ENCODE measurements at places on chromosomes 7 and 10.
A peak's percentile ranks its signal among the peaks of the same experiment; 100 is the strongest.

DNA sequence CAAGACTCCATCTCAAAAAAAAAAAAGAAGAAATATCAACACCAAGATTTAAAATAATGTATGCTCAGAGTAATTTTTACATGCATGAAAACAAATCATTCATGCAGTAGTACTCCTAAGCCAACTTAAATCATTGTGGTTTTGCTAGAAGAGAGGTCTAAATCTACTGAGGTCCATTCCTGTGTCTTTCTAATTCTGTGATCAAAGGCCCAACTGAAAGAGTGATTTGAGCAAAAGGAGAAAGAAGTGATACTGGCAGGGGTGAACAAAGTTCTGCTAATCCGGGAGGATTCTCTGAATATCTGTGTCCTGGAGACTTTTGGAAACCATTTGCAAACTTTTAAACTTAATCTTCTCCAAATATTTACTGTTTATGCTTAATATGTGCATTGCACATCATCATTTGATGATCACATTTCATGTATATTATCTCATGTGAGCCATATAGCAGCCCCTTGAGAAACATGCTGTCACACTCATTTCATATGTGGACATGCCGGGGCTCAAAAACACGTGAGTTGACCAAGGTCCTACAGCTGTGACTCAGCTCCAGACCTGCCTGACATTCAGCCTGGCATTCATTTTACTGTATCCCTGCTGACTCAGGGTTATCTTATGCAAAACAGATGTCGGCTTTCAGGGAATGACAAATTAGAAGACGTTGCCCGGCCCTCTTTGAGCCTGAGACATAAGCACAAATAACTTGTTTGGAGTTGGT, 76.4 kb downstream of the FAM107B start:
- no peak for DNase-seq

DNA sequence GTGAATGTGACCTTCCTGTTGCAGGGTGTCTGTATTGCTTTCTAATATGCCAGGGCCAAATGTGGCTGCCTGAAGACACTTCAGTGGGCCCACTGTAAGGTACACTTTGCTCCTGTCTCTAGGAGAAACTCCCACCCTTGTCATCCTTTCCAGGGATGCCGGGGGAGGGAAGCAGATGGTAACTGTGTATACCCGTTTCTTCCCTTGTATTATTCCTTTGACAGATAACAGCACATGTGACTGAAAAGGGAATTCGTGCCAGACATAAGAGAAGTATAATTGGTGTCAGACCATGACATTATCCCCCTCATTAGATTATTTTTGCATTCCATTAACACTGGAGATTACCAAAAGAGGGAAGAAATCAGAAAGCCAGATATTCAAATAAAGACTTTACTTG, 317.7 kb downstream of the CAMK1D start:
- no peak for DNase-seq

GRCh38 chr7:95951997-95952795, 179.8 kb downstream of the DYNC1I1 start:
- no peak for DNase-seq

DNA sequence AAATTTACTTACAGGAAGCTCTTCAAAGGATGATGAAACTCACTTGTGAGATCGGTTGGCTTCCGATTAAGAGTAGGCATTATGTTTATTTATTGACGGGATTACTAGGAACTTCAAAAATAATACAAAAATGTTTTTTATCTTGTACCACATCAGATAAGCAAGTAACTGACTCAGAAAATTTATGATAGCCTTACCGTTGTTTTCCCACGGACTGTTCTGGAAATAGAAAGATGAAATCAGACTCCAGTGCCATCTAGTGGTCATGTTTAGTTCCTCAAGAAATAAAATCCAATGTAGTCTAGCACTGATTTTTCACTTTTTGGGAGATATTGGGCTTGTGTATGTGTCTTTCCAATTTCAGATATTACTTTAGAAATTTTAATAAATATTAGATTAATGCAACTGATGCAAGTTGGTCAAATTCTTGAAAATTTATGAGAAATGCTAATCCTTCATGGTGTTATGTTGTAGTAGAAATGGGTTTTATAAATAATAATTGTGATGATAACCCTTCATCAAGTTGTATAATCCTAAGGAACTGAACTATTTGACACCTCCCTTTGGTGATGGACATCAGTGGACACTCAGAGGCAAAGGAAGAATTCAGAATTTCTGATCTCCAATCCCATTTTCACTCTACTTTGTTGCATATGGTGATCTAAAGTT, 168.8 kb downstream of the TMEM26 start:
- peak; percentile 73 for DNase-seq

GRCh38 chr10:22824984-22825383, 102.9 kb upstream of the ARMC3 start:
- DNase-seq: no peak

DNA sequence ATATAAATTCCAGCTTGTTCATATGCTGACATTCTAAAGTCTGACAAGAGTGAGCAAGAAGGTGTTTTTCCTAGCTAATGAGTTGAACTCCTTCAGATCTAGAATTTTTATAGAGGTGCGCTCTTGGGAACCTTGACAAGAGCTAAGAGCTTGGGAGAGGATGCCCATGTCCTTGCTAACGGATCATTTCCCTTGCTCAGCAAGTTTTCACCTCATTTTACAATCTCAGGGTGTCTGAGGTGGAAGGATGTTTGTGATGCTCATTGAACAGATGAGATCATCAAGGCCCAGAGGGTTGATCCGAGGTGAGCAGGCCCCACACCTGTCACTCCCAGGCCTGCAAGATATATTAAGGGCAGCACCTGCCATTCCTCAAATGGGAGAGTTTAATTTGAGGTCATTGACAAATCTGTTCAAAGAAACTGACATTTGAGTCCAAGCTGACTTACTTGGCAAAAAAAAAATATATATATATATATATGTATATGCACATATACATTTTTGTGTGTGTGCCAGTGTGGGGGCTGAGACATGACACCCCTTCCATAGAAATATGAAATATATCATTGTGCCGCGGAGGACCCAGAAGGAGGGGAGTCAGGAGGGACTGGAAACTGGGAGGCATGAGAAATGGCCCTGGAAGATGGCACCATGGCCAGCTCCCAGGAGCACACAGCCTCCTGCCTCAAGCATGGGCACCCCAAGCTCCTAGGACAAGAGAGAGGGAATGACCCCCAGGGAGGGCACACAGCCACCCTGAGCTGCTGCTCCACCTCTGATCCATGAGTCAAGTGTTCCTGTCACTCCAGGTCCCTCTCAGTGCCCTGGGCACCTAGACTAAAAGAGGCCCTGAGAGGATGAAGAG, 17.3 kb upstream of the TMEM72 start:
- no peak for DNase-seq

DNA sequence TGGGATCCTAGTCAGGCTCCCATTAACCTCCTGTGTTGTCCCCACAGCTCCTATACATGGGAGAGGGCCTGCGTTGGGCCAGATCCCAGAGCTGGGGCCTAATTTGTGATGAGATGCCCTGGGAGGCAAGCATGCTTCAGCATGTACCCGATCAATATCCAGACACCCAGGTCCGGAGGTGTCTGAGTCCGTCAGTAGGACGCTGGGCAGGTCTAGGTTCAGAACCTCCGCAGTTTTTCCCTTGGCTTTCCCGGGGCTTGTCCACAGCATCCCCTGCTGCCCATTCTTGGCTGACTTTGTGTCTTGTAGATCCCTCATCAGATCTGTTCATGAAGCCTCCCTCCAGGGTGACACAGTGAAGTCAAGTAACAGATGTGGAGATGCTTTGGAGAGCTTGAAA, 32.7 kb upstream of the RBAK start:
- no peak for DNase-seq

- DNase-seq: no peak
These were observed 116.1 kb upstream of the ZMIZ1 start for GRCh38 chr10:78952686-78953085.

DNA sequence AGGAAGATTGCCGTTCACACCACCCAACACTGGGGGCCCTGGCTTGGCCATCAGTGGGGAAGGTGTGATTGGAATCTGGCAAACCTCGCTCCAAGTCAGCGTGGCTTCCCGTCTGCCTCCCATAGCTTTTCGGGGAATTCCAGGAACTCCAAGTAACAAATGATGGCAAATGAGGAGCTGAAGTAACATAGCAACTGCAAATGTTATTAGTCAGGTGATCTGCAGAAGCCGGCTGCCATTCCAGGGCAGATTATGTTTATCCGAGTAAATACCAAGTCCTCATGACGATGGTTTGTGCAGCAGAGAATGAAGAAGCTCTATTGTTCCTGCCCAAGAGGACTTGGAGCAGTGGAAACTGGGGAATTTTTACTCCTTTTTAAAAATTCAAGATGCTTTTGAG, 270.5 kb upstream of the PODXL start:
- no peak for DNase-seq

DNA sequence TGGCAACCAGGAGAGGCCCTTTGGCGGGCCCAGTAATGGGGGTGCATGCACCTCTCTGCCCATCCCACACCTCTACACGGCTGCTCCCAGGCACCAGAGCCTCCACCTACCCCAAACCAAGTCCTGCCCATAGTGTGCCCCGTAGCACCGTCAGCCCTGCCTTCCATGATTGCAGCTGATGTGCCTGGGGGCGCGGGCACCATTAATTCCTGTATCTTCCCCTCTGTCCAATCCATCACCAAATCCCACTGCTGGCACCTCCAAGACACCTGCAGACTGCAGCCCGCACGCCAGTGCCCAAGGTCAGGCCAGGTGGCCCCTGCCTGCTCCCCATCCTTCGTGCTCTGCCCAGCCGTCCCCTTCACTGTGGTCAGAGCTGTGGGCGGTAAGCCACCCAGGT, 533.0 kb downstream of the PTPRN2 start:
- no peak for DNase-seq

- DNase-seq: no peak
These were observed 22.3 kb downstream of the SMURF1 start for GRCh38 chr7:99121496-99122021.

DNA sequence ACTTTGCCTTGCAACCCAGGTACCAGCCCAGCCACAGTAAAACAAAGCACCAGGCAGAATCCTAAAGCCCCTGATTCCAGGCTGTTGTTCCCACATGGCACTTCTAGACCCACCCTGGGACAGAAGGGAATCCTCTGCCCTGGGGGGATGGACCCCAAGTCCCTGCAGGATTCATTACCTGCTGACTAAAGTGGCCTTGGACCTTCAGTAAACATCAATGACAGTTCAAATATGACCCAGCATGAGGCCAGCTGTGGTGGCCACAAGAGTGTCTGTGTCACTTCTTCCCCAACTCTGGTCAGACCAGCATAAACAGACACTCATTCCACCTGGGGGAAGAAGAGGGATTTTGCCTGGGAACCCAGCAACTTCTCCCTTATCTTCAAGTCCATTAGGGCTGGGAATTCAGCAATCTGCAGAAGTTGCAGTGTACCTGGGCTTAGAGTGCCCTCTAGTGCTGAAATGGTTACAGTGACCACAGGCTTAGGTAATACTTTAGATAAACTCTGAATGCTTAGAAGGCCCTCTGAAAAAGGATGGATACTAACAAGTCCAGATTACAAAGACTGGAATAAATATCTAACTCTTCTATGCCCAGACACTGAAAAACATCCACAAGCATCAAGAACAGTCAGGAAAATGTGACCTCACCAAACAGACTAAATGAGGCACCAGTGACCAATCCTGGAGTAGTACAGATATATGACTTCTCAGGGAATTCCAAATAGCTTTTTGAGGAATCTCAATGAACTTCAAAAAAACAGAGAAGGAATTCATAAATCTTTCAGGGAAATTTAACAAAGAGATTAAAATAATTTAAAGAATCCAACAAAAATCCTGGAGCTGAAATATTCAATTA, 108.5 kb upstream of the TMEM168 start:
- DNase-seq: peak; percentile 70

- DNase-seq: no peak
These were observed 512.9 kb downstream of the SUGCT start for GRCh38 chr7:40647719-40648118.

- peak; percentile 28 for DNase-seq
These were observed 19.5 kb downstream of the C10orf67 start for GRCh38 chr10:23325132-23325531.

DNA sequence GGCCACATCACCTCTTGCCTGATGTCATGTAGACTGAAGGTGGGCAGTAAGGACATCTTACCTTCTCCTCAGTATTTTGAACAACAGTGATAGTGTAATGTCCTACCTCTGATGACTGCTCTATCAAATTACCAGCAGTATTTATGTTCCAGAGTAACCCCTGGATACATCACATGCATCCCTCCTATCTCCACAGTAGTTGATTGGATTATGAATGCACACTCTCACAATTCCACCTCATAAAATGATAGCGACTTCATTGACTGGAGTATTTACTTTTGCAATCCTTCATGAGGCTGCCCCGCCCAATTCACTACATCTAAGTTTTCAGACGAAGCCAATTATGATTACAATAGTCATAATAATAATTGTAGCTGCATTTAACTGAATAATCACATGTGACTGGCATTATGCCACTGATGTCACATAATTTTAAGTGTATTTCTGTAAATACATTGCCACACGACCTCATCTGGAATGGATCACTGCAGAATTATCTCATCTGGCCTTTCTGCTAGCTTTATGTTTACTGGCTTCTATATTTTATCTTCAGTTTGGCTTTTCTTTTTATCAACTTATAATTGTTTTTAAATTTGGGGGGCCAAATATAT, 268.9 kb downstream of the SLC25A13 start:
- DNase-seq: no peak

DNA sequence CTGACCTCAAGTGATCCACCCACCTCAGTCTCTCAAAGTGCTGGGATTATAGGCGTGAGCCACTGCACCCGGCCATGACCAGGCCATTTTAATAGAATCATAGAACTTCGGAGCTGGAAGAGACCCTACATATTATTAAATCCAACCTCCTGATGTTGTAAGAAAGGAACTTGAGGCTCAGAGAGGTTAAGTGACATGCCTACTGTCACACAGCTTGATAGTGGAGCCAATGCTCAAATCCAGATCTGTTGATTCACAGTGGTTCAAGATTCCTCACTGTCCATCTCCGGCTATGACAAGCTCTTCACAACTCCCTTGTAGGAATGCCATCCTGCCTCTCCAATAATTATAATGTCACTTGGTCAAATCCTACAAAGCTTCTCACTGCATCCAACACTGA, 65.3 kb downstream of the MYOF start:
- no peak for DNase-seq

DNA sequence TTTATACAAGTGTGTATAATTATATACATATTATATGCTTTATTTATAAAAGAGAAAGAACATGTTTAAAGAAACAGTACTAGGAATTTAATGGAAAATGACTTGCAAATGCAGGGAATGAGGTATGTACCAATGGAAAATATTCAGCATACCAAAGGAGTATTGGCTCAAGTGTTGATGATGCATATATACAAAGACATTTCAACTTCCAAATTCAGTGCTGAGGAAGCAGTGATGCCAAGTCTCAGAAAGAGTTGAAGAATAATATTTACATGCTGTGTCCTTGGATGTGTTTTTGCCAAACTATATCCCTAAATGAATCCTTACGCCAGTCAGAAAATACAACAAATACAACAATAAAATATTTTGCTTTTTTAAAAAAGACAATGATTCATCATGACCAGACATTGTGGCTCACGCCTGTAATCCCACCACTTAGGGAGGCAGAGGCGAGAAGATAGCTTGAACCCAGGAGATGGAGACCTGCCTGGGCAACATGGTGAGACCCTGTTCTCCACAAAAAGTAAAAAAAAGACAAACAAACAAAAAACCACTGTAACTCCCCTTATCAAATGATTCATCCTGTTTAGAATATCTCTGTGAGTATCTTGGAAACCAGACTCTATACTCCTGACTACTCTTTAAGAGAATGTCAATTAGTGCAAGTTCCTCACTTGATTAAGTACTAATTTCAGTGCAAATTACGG, 157.2 kb downstream of the CHRM2 start:
- no peak for DNase-seq

GRCh38 chr7:118280319-118281012, 56.0 kb downstream of the ANKRD7 start:
- no peak for DNase-seq

Measured in suppressor macrophage treated with lipopolysaccharide for 4 hours (primary cell).